ENCODE measurements at places on chromosomes 4 and X.

- no peak for DNase-seq
Observed at GRCh38 chr4:5399790-5400421, 308.5 kb downstream of the EVC2 start.

DNA sequence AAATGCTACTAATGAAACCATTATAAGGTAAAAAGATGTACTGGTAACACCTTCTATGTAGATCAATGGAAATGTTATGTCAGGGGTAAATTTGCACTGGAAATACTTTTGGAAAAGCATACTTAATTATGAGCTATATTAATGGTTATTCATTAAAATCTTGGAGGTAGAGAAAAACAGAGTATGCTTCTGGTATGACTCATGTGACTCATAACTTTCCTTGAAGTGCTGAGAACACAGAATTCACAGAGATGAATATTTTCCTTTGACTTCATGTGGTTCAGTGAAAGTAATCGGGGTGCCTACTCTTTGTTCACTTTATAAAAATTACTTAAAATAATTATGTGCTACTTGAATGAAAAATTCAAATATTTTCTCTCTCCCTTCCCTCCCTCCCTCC, 254.2 kb downstream of the KCTD8 start:
- DNase-seq, result no peak

DNA sequence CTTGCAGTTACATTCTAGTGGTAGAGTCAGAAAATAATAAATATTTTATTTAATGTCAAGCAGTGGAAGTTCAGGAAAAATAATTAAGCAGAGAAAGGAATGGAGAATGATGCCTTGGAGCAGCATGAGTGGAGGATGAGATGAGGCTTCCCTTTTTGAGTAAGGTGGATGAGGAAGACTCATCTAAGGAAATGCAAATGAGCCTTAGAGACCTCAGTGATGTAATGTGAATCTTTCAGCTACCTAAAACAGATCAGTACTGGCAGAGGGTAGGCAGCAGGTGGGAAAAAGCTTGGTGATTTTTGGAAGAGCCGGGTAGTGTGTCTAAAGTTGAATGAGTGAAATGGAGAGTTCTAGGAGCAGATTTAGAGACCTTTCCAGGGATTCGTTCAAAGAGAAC, 118.2 kb downstream of the GRID2 start:
- no peak for DNase-seq

- DNase-seq, result no peak
Observed at GRCh38 chr4:152687974-152688599, 8.3 kb upstream of the TMEM154 start.

DNA sequence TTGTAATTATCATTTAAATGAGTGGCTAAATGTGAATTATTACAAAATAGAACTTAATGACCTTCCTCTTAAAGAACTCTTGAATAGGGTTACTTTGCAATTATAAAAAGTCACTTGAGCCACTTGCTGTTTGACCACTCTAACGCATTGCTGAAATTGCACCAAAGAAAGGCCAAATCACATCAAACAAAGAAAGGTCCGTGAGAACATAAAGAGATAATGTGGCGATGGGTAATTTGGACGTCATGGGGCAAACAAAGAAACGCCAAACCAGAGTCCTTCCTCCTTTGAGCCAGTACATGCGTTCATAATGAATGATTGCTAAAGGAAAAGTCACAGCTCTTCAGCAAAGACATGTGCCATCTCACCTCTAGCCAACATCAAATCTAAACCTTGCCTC, 229.8 kb upstream of the STS start:
- no peak for DNase-seq

Measured in activated CD4-positive, alpha-beta T cell treated with anti-CD3 and anti-CD28 coated beads for 4 hours (primary cell).